NCI-H1930 (cell line): ENCODE measurements at places on chromosomes 12 and 14.
A peak's percentile ranks its signal among the peaks of the same experiment; 100 is the strongest.

DNA sequence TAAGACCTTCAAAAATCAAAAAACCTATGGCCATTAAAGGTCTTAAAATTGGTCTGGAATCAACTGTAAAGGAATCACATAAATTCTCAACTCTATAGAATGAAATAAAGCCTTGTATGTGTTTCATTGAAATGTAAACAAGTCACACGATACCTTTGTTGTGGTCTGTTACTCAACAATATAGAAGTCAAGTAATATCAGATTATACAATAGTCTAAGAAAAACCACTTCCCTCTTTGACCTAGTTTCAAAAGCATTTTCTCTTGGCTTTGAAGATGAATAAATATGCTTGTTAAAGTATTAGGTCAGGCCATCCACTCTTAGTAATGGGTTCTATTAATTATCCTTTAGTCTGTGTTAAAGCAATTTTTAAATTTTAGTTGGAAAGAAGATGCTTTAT lies 79.8 kb upstream of the DIO2 start:
- DNase-seq, result no peak

GRCh38 chr14:58954901-58955861 lies 233.3 kb upstream of the DAAM1 start:
- DNase-seq, result no peak

DNA sequence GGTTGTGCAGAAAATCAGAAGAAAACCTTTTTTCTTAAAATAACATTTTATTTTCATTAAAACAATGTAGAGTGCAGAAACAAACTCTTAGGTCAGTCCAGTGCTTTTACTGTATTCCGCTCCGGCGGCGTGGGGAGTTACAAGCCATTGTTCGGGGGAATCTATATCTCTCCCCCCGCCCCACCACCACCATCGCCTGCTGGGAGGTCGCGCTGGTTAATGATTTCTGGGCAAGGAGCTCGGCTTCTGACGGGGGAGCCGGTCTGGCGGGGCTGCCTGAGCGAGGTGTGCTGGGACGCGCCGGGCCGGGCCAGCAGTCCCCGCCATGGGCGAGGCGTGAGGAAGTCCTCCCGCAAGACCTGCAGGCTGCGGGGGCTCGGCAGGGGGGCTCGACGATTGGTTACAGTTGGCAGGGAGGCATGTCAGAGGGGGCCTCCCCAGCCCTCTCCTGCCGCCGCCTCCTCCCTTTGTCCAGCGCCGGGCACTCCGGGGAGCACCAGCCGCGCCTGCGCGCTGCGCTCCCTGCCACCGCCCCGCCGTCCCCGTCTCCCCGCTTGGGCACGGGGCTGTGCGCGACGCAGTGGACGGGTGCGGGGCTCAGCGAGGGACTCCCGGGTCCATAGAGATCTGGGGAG lies 1.0 kb upstream of the DUSP6 start:
- DNase-seq, result peak; percentile 58

GRCh38 chr12:75945581-75945980 lies 86.0 kb downstream of the PHLDA1 start:
- DNase-seq, result no peak
